ENCODE measurements at places on chromosomes 11 and 22.
A peak's percentile ranks its signal among the peaks of the same experiment; 100 is the strongest.

DNA sequence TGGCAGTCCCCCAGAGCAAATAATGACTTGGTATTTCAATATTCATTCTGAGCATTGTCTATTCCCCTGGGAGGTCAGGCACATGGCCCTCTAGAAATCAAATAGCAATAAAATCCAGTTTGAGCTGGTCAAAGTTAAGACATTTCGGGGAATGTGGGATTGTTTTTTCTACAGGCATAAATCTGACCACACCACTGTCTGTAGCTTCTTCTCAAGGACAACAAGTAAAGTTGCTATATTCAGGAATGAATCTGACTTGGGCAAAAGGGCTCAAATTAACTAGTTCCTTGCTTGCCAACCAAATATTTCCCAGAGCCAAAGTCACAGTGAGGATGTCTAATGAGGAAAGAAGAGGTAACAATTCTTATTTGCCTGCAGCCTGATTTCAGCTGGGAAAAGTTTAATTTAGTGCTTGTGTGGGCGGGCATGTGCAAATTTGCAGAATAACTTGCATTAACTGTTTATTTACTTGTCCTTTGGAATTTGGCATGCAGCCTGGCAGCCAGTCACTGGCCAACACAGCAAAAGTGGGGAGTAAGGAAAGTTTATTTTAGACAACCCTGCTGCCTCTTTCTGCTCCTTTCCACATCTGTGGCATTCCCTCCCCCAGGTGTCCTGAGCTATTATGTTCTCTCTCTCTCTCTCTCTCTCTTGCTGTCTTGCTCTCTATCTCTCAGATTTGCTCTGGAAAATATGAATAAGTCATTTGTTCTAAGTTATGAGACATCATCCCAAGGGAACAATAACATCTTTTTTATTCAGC is 51.2 kb upstream of the ARHGAP20 start:
- peak; percentile 79 for DNase-seq

DNA sequence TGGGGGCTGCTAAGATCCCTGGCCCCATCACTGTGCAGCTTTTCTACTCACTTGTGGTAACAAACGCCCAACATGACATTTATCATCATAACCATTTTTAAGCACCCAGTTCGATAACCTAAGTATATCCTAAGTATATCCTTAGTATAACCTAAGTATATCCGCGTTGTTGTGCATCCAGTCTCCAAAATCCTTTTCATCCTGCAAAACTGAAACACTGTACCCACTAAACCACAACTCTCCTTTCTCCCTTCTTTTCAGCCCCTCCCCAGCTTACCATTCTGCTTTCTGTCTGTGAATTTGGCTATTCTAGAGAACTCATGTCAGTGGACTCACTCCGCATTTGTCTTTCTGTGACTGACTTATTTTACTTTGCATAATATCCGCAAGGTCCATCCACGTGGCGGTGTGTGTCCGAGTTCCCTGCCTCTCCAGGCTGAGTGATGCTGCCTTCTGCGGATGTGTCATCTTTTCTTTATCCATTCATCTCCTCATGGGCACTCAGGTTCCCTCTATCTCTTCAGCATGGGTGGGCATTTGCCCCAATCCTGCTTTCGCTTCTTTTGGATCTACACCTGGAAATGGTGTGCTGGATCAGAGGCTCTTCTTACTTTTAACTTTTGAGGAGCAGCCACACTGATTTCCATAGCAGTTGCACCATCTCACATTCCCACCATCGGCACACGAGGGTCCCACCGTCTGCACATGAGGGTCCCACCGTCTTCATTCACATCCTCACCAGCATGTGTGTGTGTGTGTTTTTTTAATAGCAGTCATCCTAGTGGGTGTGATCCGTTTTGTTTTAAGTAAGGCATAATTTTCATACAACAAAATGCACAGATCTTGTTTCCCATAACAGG is 82.4 kb upstream of the CLDN5 start:
- no peak for DNase-seq

- DNase-seq: no peak
Measured at GRCh38 chr11:85438328-85438727, 188.8 kb downstream of the DLG2 start.

- no peak for DNase-seq
Measured at GRCh38 chr11:16856022-16856471, 117.6 kb downstream of the C11orf58 start.

GRCh38 chr22:20472629-20473442 is 22.8 kb downstream of the KLHL22 start:
- DNase-seq: no peak

- no peak for DNase-seq
Measured at GRCh38 chr11:33694346-33695050, 6.1 kb downstream of the C11orf91 start.

DNA sequence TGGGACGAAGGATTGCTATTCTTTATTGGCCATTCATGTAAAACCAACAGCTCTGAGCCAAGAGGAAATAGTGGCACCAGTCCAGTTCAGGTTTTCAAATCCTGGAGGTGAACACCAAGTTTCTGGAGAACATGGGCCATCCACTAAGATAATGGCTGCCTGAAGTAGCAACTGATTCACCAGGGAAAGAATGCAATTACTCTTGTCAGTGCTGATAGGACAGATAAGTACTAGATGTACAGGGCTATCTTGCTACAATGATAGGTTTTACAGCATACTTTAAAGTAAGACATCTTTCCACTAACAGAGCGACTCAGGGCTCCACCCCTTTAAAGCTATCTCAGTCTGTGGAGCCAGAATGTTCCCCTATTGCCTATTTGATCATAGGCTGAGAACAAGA is 36.8 kb upstream of the APOA1 start:
- DNase-seq: peak; percentile 95

- DNase-seq: no peak
Measured at GRCh38 chr11:44604171-44604581, 38.7 kb downstream of the CD82 start.

DNA sequence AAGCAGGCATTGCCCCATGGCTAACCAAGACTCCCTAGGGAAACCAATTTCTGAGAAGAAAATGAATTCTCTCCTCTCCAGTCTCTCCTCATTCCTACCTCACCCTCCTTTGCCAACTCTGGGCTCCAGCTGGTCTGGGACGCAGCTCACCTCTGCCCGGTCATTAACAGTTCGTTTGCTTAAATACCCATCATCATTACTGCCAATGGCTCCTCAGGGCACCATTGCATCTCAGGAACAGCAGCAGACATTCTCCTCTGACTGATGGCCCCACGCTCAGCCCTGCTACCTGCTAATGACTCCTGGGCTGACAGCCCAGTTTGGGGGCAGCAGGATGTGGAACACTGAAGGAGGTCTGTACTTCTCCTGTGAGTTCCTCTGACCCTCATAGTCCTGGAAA is 462.0 kb downstream of the INSC start:
- DNase-seq: no peak

DNA sequence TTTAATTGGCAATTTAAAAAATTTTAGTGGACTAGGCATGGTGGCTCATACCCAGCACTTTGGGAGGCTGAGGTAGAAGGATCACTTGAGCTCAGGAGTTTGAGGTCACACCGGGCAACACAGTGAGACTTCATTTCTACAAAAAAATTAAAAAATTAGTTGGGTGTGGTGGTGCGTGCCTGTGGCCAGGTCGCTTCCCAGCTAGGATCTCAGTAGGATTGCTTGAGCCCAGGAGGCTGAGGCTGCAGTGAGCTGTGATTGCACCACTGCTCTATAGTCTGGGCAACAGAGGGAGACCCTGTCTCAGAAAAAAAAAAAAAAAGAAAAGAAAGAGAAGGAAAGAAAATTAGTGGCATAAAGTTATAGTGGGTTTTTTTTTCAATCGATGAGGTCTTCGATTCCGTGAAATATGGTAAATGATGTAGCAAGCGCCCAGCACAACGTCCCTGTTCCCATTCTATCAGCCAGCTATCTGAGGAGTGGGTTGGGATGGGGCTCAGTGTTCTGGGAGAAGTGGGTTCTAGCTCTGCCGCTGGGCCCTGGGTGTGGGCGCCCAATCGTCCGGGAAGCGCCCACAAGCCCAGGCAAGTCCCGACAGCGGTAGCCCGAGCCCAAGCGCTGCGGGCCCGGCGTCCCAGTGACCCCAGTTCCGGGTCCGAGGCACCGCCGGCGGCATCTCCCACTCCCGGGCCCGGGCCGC is 1.4 kb downstream of the FOSL1 start:
- peak; percentile 31 for DNase-seq

DNA sequence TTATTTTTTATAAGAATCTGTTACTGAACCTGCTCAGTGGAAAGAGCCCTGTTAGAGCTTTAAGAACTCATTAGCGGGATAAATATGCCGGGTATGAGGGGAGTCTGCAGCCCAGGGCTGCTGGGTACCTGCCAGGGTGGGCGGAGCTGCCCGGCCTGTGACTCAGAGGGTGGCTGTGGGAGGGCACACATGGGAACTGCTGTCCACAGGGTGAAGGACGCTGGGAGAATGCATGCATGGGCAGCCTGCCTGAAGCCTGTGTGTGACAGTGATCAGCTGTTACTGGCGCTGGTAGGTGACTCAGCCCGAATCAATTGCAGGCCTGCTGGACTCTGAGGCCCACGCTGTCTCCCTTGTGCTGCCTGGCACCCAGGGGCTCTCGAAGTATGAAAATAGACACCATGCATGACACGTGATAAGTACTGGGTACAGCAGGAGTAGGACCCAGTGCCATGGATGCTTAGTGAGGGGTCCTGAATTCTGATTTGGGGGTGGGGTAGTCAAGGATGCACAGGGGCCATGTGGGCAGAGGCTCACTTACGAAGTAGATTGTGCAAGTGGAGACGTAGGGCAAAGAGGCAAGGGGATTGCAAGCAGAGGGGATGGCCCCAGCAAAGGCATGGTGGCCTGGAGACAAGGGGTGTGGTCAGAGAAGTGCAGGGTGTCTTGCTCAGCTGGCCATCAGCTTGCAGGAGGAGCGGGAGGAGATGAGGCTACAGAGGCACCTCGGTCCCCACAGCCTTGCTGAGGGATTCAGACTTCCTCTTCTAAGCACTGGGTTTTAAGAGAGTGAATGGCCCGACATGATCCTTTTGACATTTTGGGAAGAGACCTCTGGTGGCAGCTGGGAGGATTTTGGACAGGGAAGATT is 36.5 kb downstream of the GRIK4 start:
- peak; percentile 75 for DNase-seq

DNA sequence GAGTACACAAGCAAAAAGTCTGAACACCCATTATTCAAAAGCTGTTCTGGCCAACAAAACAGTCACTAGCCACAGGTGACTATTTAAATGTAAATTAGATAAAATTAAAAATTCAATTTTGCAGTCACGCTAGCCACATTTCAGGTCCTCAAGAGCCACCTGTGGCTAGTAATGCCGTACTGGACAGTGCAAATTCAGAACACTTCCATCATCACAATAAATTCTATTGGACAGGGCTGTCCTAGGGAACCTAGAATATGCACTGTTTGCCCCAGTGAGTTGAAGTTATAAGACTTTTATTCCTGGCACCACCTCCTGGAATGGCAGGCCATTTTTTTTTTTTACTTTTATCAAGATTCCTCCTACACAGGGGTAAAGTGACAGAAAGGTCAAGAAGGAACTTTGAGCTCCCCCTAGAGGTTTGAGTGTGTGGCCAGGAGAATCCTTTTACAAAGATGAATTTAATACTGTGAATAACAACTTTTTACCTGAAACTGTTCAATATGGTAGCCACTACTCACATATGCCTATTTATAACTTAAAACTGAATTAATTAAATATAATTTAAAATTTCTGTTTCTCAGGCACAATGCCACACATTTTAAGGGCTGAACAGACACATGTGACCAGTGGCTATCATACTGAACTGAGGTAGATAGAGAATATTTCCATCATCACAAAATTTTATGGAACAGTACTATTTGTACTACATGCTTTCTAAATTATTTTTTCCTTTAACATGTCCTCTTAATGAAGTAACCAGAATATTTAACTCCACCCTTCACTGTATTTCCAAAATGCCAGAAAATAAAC is 6.5 kb downstream of the MSANTD2 start:
- peak; percentile 51 for DNase-seq

DNA sequence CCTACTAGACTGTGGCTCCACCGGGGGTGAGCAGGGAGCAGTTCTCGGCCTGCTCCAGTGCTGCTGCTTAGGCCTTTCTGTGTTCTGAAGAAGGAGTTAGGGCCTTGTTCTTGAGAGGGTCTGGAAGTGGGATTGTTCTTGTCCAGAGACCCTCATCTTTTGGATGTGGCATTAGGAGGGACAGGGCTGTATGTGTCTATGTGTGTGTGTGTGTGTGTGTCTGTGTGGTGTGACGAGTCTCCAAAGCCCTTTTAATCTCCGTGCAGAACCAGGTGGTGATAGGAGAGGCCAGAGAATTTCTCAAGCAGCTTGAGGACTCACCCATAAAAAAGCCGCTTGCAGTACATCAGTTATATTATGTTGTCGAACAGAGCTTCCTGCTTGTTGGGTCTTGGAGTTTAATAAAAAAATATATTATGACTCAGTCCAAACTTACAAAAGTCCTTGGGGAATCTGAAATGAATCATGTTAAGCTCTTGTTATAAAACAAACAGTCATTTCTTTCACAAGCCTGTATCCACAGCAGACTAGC is 196.5 kb downstream of the TENM4 start:
- DNase-seq: peak; percentile 99

- DNase-seq: no peak
Measured at GRCh38 chr22:39236321-39237317, 8.2 kb downstream of the PDGFB start.

DNA sequence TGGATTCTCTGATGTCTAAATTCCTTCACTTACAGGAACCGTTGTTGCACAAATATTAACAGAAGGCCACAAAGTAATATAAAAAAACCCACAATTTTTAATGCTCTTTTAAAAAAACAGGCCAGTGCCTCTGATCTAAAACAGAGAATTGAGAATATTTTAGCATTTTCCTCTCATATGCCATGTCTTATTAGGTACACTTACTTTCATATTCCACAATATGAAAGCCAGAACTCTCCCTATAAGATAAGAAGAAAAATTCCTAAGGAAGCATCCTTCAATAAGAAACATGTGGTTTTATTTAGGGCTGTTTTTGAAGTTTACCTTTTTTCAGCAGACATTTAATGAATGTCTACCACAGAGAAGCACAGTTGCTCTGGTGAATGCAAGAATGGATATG is 214.5 kb downstream of the FAT3 start:
- no peak for DNase-seq

GRCh38 chr11:65432686-65433582 is 10.3 kb downstream of the NEAT1 start:
- peak; percentile 54 for DNase-seq

- DNase-seq: no peak
Measured at GRCh38 chr11:17184882-17185587, 22.8 kb downstream of the PIK3C2A start.
